Activated CD8-positive, alpha-beta T cell treated with anti-CD3 and anti-CD28 coated beads, Interleukin-2, amount 10 ng/mL, durations not matched to agents 7 days and 5 days (primary cell): ENCODE measurements at places on chromosomes 6 and 20. TPM values are rescaled to one million over a fixed set of nuclear protein-coding genes. Genes with fewer than 3 reads are reported as not detected.

The CD83 gene
- total RNA-seq: 10.1 TPM

The ABHD16B gene
- total RNA-seq: not detected

The TRIM31 gene
- total RNA-seq: not detected

The SLC17A9 gene
- total RNA-seq: 57.8 TPM

The TEAD3 gene
- 0.21 TPM for total RNA-seq

The OOEP gene
- 0.87 TPM for total RNA-seq

- no peak for DNase-seq
Measured at GRCh38 chr20:19403549-19403948, 191.1 kb downstream of the SLC24A3 start.

DNA sequence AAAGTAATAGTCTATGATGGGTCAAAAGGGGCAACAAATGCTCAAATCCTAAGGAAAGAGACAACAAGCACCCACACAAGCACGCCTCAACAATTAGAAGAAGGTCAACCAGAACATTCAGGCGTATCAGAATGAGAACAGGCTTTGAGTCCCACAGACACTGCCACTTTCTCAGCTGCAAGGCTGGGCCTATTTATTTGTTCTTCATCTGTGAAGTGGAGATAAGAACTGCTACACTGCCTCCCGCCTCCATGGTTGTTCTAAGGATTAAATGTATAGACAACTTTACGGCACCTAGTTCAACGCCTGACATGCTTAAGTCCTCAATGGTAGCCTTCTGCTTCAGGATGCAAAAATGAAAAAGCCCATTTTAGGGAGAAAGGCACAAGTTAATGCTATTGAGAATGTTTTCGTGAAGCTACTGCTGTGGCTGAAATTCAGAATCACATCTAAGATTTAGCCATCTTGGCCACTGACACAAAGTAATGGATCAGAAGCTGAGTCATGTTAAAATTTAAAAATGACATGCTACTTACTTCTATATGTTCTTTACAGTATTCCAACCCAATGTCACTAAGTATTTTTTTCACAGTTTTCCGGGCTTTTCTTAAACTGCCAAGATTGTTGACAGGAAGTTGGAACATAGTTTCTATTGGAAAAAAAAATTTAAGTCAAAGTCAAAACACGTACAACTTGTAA lies 27.7 kb downstream of the ADNP start:
- no peak for DNase-seq

GRCh38 chr6:34143884-34144580 lies 1.9 kb downstream of the GRM4 start:
- DNase-seq: peak; percentile 48

- peak; percentile 80 for DNase-seq
Measured at GRCh38 chr6:33744001-33744848, 2.5 kb downstream of the IP6K3 start.

GRCh38 chr6:12066297-12066696 lies 54.2 kb downstream of the HIVEP1 start:
- no peak for DNase-seq

DNA sequence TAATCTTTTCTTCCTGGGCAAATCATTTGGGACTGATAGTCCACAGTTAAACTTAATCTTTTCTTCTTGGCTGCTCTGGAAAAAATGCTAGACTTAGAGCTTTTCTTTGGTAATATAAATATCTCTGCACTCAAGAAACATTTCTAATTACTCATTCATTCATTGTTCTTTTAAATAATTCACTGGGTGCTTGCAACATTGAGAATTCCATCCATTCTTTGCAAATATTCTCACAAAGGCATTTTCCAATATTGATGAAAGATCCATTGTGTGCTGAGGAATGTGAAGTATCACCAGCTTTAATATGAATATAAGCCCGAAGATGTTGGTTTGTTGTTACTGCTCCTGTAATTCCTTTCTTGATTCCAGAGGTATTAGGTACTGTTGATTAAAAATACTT lies 38.4 kb downstream of the AKAP7 start:
- no peak for DNase-seq
